Neural crest cell (in vitro differentiated cells): ENCODE measurements at places on chromosomes 6 and 20. TPM values are rescaled to one million over a fixed set of nuclear protein-coding genes. Genes with fewer than 3 reads are reported as not detected.

DNA sequence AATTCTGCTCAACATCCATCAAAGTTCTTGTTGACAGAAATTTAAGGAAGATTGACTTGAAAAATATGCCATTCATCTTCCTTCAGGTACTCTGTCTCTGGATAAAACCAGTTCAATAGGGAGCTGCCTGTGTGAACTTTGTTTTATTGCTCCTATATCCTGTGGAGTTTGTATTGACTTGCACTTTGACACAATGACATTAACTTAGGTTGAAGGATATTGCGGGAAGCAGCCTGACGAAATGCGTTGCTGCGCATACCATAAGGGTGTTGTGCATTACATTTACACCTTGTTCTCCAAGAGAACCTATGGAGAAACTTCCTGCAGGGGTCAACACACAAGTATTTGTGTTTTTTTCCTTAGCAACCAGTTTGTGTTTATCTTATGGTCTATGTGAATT lies 185.4 kb upstream of the GRIK2 start:
- H3K4me3 ChIP-seq, result no peak overlapping the region
- no peaks in the 10 kb centered on the region for H3K36me3 ChIP-seq
- no peak for DNase-seq
- no peak overlapping the region for H3K27ac ChIP-seq

- H3K27me3 ChIP-seq, result no peaks in the 10 kb centered on the region
- no peak overlapping the region for H3K4me3 ChIP-seq
- H3K27ac ChIP-seq, result no peak overlapping the region
- no peak for DNase-seq
- peaks cover 38% of the 10 kb centered on the region for H3K4me1 ChIP-seq
Observed at GRCh38 chr6:24922814-24923213, 12.9 kb downstream of the RIPOR2 start.

GRCh38 chr6:127920804-127921203 lies 19.9 kb upstream of the THEMIS start:
- H3K27me3 ChIP-seq, result no peaks in the 10 kb centered on the region
- no peak overlapping the region for H3K4me3 ChIP-seq
- H3K4me1 ChIP-seq, result no peaks in the 10 kb centered on the region
- H3K36me3 ChIP-seq, result peaks cover 4% of the 10 kb centered on the region
- H3K27ac ChIP-seq, result no peak overlapping the region

DNA sequence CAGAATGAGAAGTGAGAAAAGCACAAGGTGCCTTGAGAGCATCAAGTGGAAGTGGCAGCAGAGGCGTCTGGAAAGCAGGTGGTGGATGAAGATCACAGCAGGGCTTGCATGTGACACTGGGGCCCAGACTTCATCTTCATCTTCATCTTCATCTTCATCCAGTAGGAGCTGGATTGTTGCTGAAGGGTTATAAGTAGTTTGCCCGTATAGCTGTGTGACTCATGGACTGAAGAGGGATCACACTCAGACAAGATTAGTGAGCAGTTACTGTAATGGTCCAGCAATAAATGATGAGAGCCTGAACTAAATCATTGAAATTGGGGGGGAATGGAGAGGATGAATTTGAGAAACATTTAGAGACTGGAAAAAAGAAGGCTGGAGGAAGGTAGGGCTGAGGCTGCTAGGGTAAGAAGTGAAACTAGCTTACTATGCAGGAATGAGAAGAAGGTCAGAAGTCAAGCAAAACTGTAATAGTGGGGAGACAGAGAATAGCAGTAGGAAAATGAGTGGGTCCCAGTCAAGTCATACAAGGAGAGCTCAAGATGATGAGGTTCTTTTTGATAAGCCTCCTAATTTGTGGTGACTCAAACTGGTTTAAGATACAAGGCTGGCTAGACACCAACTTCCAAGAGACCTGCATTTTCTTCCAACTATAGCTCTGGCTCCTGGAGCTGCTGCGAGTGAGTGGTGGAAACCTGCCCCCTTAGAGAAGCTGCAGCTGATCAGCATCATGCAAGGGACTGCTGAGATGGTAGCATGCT lies 92.3 kb upstream of the BEND6 start:
- H3K36me3 ChIP-seq, result no peaks in the 10 kb centered on the region
- H3K4me3 ChIP-seq, result no peak overlapping the region
- no peak overlapping the region for H3K27ac ChIP-seq
- no peak for DNase-seq
- H3K4me1 ChIP-seq, result peaks cover 8% of the 10 kb centered on the region
- H3K27me3 ChIP-seq, result no peaks in the 10 kb centered on the region

DNA sequence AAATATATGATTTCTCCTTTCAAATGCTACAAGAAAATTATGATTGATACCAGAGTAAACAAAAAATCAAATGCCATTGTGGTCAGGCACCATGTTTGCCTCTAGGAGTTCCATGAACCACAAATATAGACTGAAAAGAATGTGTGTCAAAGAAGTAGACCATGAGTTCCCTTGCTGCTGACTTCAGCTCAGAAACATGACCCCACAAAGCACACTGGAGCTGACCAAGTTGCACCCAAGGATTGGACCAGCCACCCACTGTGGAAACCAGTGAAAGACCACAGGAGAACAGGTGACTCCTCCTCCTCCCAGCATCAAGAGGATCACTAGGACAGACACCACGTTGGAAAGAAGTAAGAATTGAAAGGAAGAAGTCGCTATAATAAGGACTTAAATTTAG lies 90.8 kb upstream of the TENT5A start:
- H3K4me1 ChIP-seq, result peaks cover 20% of the 10 kb centered on the region
- H3K27me3 ChIP-seq, result no peaks in the 10 kb centered on the region
- no peak for DNase-seq
- no peak overlapping the region for H3K4me3 ChIP-seq
- H3K27ac ChIP-seq, result no peak overlapping the region

DNA sequence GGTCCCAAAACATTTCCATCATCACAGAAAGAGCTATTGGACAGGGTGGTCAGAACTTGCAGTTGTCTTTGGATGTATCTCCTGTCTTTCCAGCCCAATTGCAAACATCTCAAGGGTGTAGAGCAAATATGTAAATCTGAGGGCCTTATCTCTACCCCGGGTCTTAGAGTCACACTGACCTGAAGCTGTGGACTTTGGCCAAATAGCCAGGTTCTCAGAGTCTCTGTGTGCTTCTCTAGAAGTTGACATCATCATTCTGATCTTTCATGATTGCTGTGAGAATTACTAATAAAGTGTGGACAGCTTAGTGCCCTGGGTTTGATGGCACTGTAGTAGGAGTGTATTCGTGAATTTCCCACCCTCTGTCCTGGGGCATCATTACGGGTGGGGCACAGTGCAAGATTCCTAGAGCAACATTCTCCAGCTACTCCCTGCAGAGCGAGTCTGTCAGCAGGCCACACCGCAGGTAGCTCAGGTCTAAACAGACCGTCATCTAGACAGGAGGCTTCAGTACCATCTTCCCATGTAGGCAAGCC lies 71.1 kb downstream of the SLC24A3 start:
- no peaks in the 10 kb centered on the region for H3K36me3 ChIP-seq
- no peaks in the 10 kb centered on the region for H3K4me1 ChIP-seq
- no peak overlapping the region for H3K27ac ChIP-seq
- peaks cover 63% of the 10 kb centered on the region for H3K27me3 ChIP-seq
- no peak overlapping the region for H3K4me3 ChIP-seq
- no peak for DNase-seq

- no peak overlapping the region for H3K27ac ChIP-seq
- H3K4me1 ChIP-seq, result peaks cover 55% of the 10 kb centered on the region
- H3K4me3 ChIP-seq, result no peak overlapping the region
- H3K27me3 ChIP-seq, result no peaks in the 10 kb centered on the region
Observed at GRCh38 chr6:142357879-142358278, 56.1 kb downstream of the ADGRG6 start.

GRCh38 chr6:37622646-37623071 lies 75.0 kb downstream of the MDGA1 start:
- DNase-seq, result no peak
- H3K4me3 ChIP-seq, result no peak overlapping the region
- H3K27me3 ChIP-seq, result no peaks in the 10 kb centered on the region

- DNase-seq, result no peak
- H3K27ac ChIP-seq, result no peak overlapping the region
- peaks cover 2% of the 10 kb centered on the region for H3K27me3 ChIP-seq
- H3K36me3 ChIP-seq, result no peaks in the 10 kb centered on the region
- peaks cover 5% of the 10 kb centered on the region for H3K4me1 ChIP-seq
Observed at GRCh38 chr6:137724495-137725211, 142.4 kb upstream of the TNFAIP3 start.

Gene TCF19
- 21.7 and 21.8 TPM in 2 replicates for total RNA-seq

Gene TNNC2
- total RNA-seq, result not detected in 2 replicates

Gene NCR2
- not detected in 2 replicates for total RNA-seq

Gene SCRT2
- total RNA-seq, result 3.7 and 4.1 TPM in 2 replicates

Gene TREM1
- not detected in 2 replicates for total RNA-seq
